WTC11 (cell line): ENCODE measurements at places on chromosomes 5 and 9. TPM values are rescaled to one million over a fixed set of nuclear protein-coding genes. Genes with fewer than 3 reads are reported as not detected.
A peak's percentile ranks its signal among the peaks of the same experiment; 100 is the strongest.

The DRD1 gene
- total RNA-seq, result 0.07 TPM in 2 of 3 replicates, not detected in the other

The PFN3 gene
- 0.48 TPM in 1 of 3 replicates, not detected in the others for total RNA-seq

The GPR150 gene
- total RNA-seq, result 0.09 to 0.13 TPM (median 0.11 TPM) in 3 replicates

The IRX1 gene
- total RNA-seq, result 14.1 to 21.0 TPM (median 14.8 TPM) in 3 replicates

The CDH12 gene
- not detected in 3 replicates for total RNA-seq

The SLCO6A1 gene
- total RNA-seq, result 0.39 to 0.64 TPM (median 0.42 TPM) in 3 replicates

The CTSL gene
- total RNA-seq, result 33.0 to 39.7 TPM (median 33.4 TPM) in 3 replicates

The LHX6 gene
- 0.71 to 1.5 TPM (median 1.5 TPM) in 3 replicates for total RNA-seq

The VAV2 gene
- total RNA-seq, result 31.1 to 39.7 TPM (median 34.9 TPM) in 3 replicates

The SCGB3A2 gene
- 57.3 to 79.1 TPM (median 66.0 TPM) in 3 replicates for total RNA-seq

The SMIM33 gene
- not detected in 3 replicates for total RNA-seq

DNA sequence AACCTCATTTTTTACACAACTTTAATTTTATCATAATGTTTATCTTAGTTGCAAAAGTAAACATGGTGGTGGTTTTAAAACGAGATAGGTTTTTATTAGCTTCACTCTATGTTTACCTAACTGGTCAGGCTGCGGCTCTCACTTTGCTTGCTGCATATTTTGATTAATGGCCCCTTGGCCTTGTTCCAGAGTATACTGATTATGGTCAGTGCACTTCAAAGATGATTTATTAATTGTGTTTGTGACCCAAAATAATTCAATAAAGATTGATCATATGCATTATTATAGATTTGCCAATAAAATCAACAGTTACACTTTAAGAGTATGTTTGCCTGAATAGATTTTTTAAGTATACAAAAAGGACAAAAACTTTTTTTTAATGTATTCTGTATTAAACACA, 188.0 kb downstream of the XRCC4 start:
- no peak for DNase-seq
- peaks cover 1% of the 10 kb centered on the region; the same call in 1 of the 2 replicates for H3K4me1 ChIP-seq
- H3K36me3 ChIP-seq, result no peaks in the 10 kb centered on the region
- H3K27ac ChIP-seq, result no peak overlapping the region

DNA sequence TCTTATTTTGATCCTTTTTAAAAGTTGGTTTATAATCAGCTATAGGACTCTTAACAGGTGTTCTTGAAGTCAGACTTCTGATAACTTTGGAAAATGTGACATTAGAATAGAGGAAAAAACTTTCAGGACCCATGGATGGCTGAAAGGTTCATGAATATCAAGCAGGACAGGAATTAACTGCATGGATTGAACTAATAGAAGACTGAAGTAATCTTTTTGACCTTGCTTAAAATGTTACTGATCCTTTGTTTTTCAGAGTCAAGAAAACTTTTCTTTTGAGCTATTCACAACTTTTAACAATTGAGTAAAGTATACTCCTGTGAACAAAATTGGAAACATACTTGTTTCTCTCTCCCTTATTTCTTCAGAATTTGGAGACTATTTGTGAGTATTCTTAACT, 79.2 kb downstream of the PLK2 start:
- H3K27ac ChIP-seq, result no peak overlapping the region
- peaks cover 9% of the 10 kb centered on the region for H3K27me3 ChIP-seq
- H3K4me3 ChIP-seq, result no peak overlapping the region
- H3K36me3 ChIP-seq, result peaks cover 70% of the 10 kb centered on the region
- H3K4me1 ChIP-seq, result no peaks in the 10 kb centered on the region
- DNase-seq, result no peak

- H3K36me3 ChIP-seq, result peaks cover 23% of the 10 kb centered on the region
- H3K27me3 ChIP-seq, result no peaks in the 10 kb centered on the region; the same call in 1 of the 2 replicates
- H3K27ac ChIP-seq, result no peak overlapping the region
- H3K4me3 ChIP-seq, result no peak overlapping the region
- no peak for DNase-seq
- peaks cover 16% of the 10 kb centered on the region for H3K4me1 ChIP-seq
Observed at GRCh38 chr5:85651731-85652130, 966.0 kb upstream of the COX7C start.

DNA sequence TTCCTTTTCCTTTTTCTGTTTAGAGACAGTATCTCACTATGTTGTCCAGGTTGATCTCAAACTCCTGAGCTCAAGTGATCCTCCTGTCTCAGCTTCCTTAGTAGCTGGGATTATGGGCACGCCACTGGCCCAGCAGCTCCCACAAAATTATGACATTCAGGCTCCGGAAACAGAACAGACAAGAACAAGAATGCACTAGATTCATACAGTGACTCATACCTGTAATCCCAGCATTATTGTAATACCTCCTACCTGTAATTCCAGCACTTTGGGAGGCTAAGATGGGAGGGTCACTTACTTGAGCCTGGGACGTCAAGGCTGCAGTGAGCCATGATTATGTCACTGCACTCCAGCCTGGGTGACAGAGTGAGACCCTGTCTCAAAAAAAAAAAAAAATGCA, 26.7 kb upstream of the B4GALT1 start:
- no peaks in the 10 kb centered on the region for H3K36me3 ChIP-seq
- no peak for DNase-seq
- no peaks in the 10 kb centered on the region; the same call in 1 of the 2 replicates for H3K4me1 ChIP-seq
- H3K27me3 ChIP-seq, result no peaks in the 10 kb centered on the region; the same call in 1 of the 2 replicates
- no peak overlapping the region for H3K27ac ChIP-seq

- peaks cover 22% of the 10 kb centered on the region for H3K36me3 ChIP-seq
- no peak for DNase-seq
- H3K4me1 ChIP-seq, result peaks cover 12% of the 10 kb centered on the region
- H3K27ac ChIP-seq, result no peak overlapping the region
Observed at GRCh38 chr5:138471052-138471361, 5.7 kb downstream of the EGR1 start.

GRCh38 chr9:4308482-4308881, 8.6 kb upstream of the GLIS3 start:
- H3K4me3 ChIP-seq, result no peak overlapping the region
- no peak overlapping the region for H3K27ac ChIP-seq
- no peaks in the 10 kb centered on the region for H3K4me1 ChIP-seq

GRCh38 chr5:107483231-107484024, 187.3 kb downstream of the EFNA5 start:
- peaks cover 67% of the 10 kb centered on the region for H3K4me1 ChIP-seq
- no peaks in the 10 kb centered on the region for H3K36me3 ChIP-seq
- no peaks in the 10 kb centered on the region for H3K27me3 ChIP-seq
- H3K27ac ChIP-seq, result no peak overlapping the region

GRCh38 chr9:35517552-35518224, 27.8 kb downstream of the RUSC2 start:
- H3K4me3 ChIP-seq, result no peak overlapping the region
- H3K27me3 ChIP-seq, result no peaks in the 10 kb centered on the region
- peak overlapping the region; percentile 73 for H3K27ac ChIP-seq
- no peaks in the 10 kb centered on the region for H3K36me3 ChIP-seq
- DNase-seq, result no peak
- H3K4me1 ChIP-seq, result peaks cover 47% of the 10 kb centered on the region

- no peak overlapping the region for H3K4me3 ChIP-seq
- no peaks in the 10 kb centered on the region for H3K36me3 ChIP-seq
- H3K4me1 ChIP-seq, result no peaks in the 10 kb centered on the region
- no peak overlapping the region for H3K27ac ChIP-seq
Observed at GRCh38 chr5:60487885-60488442, 212.0 kb downstream of the DEPDC1B start.

GRCh38 chr5:109880907-109881685, 191.4 kb downstream of the MAN2A1 start:
- no peak overlapping the region for H3K27ac ChIP-seq
- H3K4me3 ChIP-seq, result no peak overlapping the region
- no peak for DNase-seq
- no peaks in the 10 kb centered on the region for H3K4me1 ChIP-seq
- no peaks in the 10 kb centered on the region; the same call in 1 of the 2 replicates for H3K27me3 ChIP-seq

- no peak overlapping the region for H3K4me3 ChIP-seq
- H3K4me1 ChIP-seq, result no peaks in the 10 kb centered on the region
- H3K36me3 ChIP-seq, result no peaks in the 10 kb centered on the region
- H3K27me3 ChIP-seq, result no peaks in the 10 kb centered on the region
- H3K27ac ChIP-seq, result no peak overlapping the region
- DNase-seq, result no peak
Observed at GRCh38 chr5:72770266-72770665, 46.2 kb upstream of the TNPO1 start.

DNA sequence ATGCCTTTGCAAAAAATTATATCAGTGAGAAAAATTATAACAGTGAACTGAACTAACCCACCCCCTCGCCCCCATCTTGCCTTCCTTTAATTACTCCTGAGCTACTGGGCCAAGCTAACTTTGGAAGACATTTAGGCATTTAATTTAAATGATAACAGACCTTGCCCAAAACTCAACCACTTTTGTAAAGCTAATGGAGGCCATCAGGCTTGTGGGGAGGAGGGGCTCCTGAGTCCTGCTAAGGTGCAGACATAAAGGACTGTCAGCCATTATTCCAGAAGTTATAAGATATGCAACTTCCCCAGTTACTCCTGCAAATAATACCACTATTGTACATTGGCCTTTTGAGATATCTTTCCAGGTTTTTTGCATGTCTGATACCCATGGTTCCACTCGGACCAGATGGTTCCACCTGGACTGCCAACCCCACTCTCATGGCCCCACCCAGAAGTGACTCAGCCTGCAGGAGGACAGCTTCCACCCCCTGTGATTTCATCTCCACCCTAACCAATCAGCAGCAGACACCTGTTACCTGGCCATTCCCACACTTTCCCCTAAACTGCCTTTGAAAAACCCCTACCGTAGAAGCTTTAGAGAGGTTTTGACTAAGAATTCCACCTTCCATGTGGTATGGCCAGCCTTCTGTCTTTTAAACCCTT, 805.4 kb upstream of the CDH6 start:
- H3K27ac ChIP-seq, result peak overlapping the region; percentile 78
- no peaks in the 10 kb centered on the region for H3K27me3 ChIP-seq
- DNase-seq, result no peak
- no peaks in the 10 kb centered on the region for H3K36me3 ChIP-seq
- peaks cover 36% of the 10 kb centered on the region for H3K4me1 ChIP-seq

DNA sequence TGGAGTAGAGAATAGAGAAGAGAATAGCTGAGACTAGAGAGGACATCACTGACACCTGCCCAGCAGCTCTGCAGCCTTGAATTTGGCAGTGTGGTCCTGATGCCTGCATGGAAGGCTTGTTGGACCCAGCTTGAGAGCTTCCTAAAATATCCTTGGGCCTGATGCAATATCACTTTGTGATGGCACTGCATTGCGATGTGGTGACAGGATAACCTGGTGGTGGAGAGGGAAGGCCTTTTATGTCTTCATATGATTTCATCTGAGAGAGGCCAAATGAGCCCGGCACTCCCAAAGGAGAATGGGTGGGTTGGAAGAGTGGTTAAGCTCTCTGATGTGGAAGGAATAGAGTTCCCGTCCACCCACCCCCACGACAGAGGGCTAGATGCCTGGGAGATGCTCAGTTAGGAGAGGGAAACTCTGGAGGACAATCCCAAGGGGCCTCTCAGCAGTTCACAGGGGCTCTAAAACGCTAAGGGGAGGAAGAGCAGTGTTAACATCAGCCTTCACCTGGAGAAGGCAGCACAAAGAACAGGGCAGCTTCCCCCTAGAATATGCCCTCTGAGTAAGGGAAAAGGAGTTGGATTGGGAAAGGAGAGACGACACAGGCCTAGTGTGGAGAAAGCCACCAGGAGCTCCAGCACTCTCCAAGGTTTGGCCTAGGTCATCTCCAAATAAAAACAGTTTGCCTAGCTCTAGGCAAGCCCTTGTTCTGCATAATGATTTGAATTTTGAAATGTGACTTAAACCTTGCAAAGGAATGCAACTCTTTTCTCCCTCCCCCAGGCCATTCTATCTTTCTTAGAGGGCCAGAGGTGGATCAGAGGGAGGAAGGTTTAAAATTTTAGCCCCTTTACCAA, 99.8 kb upstream of the SSBP2 start:
- DNase-seq, result no peak
- peak overlapping the region; percentile 77 for H3K4me3 ChIP-seq

GRCh38 chr9:31388660-31389059, 995.8 kb upstream of the ACO1 start:
- H3K36me3 ChIP-seq, result no peaks in the 10 kb centered on the region
- H3K4me1 ChIP-seq, result 0 out of 2 replicates have a peak, but pooled peaks cover 4% of the 10 kb centered on the region
- no peak overlapping the region for H3K27ac ChIP-seq
- no peak overlapping the region for H3K4me3 ChIP-seq
- H3K27me3 ChIP-seq, result no peaks in the 10 kb centered on the region

GRCh38 chr5:134945041-134945440, 22.7 kb upstream of the CATSPER3 start:
- no peaks in the 10 kb centered on the region for H3K27me3 ChIP-seq
- no peak overlapping the region for H3K4me3 ChIP-seq
- H3K27ac ChIP-seq, result no peak overlapping the region

- 0 out of 2 replicates have a peak overlapping the region, but pooled peaks have one; percentile 14 for H3K27ac ChIP-seq
- no peaks in the 10 kb centered on the region for H3K36me3 ChIP-seq
- no peak overlapping the region for H3K4me3 ChIP-seq
- H3K4me1 ChIP-seq, result peaks cover 12% of the 10 kb centered on the region
Observed at GRCh38 chr9:113493203-113493520, 29.6 kb downstream of the RGS3 start.

DNA sequence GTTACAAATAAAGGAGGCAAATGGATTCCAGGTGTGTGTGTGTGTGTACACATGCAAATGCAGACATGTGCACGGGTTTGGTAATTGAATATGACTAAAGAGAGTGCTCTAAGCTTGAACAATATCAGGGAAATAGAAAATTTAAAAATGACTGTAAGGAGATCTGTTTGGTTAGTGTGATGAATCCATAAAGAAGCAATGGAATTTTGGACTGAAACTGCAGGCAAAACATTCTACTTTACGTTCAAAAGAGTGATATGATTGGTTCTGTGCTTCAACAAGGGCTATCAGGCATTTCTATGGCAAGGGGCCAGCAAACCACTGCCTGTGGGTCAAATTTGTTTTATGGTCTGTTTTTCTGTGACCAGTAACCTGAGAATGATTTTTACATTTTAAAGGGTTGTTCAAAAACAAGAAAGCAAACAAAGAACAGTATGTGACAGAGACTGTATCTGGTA, 332.8 kb upstream of the KLF9 start:
- H3K4me3 ChIP-seq, result no peak overlapping the region
- no peak overlapping the region for H3K27ac ChIP-seq
- no peaks in the 10 kb centered on the region for H3K27me3 ChIP-seq
- no peaks in the 10 kb centered on the region for H3K36me3 ChIP-seq
- DNase-seq, result no peak

DNA sequence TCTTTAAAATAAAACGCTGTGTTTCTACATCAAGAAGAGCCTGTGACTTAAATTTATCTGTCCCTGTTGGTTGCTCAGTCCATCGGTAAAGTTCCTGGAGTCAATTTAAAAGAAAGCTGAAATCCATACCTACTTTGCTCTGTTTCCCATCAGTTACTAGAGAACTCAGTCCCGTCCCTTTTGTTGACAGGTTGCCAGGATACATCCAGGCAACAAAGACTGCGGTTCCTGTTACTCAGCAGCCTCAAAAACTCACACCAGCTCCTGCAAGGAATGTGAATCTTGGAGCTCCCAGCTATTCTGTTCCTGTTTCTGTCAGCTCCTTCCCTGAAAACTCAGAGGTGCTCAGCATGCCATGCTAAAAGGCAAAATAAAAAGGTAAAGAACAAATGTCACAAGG, at the start of gene ZNF474:
Gene ZNF474 (plus strand): TSS at position 241 of the 400 bp plus-strand sequence. CDS start 22,445 bp downstream, outside the sequence.
- H3K4me3 ChIP-seq, result no peak within 1 kb of the TSS
- peak within 1 kb of the TSS; percentile 86 for H3K27ac ChIP-seq
- H3K27me3 ChIP-seq, result no peaks in the 10 kb centered on the region

GRCh38 chr9:34689512-34689911, 1.6 kb downstream of the CCL19 start:
- peaks cover 16% of the 10 kb centered on the region for H3K4me1 ChIP-seq
- DNase-seq, result no peak
- H3K36me3 ChIP-seq, result no peaks in the 10 kb centered on the region
- H3K4me3 ChIP-seq, result no peak overlapping the region
